Activated T-helper 1 cell treated with Interleukin-2 at 50 U/mL for 16 hours (primary cell): ENCODE measurements at places on chromosomes 5 and 9.

- no peak for DNase-seq
These were observed 25.4 kb downstream of the HMHB1 start for GRCh38 chr5:143837306-143837848.

- no peak for DNase-seq
These were observed 75.8 kb downstream of the FGF18 start for GRCh38 chr5:171495122-171495700.

GRCh38 chr9:292915-293314, 78.2 kb downstream of the DOCK8 start:
- DNase-seq: no peak

GRCh38 chr5:148912146-148912545, 85.7 kb downstream of the ADRB2 start:
- no peak for DNase-seq
